ENCODE measurements at places on chromosomes 5 and 9. TPM values are rescaled to one million over a fixed set of nuclear protein-coding genes. Genes with fewer than 3 reads are reported as not detected.
A peak's percentile ranks its signal among the peaks of the same experiment; 100 is the strongest.

- DNase-seq = no peak
These were observed 327.0 kb upstream of the TNC start for GRCh38 chr9:115444959-115445358.

GRCh38 chr9:97714435-97714834 is 17.3 kb upstream of the XPA start:
- no peak for DNase-seq

SLC22A4 gene
- total RNA-seq = 13.4 TPM

DNA sequence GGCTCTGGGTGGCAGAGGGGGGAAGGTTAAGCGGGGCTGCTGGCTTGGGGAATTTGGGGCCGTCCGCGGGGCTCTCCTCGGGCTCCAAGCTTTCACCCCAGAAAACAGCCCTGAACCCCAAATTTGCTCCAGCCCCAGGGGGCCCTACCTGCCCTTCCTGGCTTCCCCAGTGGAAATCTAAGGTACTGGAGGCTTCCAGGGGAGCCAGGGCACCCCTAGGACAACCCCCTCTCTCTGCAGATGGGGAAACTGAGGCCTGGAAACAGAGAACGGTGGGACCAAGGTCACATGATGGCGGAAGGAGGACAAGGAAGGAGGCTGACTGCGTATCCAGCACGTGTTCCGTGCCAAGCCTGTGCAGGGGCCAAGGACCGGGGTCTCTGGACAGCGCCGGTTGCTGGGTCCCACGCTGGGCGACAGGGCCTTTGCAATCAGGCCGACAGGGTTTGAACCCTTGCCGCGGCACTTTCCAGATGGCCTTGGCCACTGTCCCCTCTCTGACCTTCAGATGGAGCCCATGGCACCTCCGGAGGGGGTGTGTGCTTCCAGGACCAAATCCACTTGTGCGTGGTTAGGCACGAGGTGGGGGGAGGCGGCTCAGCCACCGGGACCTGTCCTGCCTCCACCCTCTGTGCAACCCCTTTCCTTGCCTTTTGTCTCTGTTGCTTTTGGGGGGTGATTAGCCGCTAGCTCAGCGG is 183.1 kb downstream of the C9orf50 start:
- peak; percentile 49 for DNase-seq

- no peak for DNase-seq
These were observed 183.8 kb upstream of the S1PR3 start for GRCh38 chr9:88807426-88807825.

PPP2R2B gene
- total RNA-seq = 5.9 TPM

- DNase-seq = no peak
These were observed 6.8 kb upstream of the S1PR3 start for GRCh38 chr9:88984543-88984883.

- DNase-seq = no peak
These were observed 52.2 kb downstream of the ABHD17B start for GRCh38 chr9:71858812-71859211.

IL4 gene
- not detected for total RNA-seq

FGFR4 gene
- total RNA-seq = 28.9 TPM

DNA sequence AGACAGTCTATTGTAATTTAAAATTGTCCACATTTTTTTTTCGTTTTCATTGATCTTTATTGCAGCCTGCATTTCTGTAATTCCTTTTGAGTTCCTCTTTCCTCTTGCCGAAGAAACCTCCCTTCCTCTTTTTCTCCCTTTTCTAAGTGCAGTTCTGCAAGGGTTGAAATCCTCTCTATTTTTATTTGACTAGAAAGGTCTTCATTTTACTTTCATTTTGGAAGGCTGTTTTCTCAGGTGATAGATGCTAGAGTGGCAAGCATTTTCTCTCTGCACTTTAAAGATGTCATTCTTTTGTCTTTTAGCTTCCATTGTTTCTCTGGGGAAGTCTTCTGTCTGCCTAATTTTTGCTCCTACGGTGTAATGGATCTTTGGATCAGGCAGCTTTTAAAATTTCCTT is 248.5 kb downstream of the SMARCA2 start:
- no peak for DNase-seq

TNFSF8 gene
- 1.0 TPM for total RNA-seq

NRARP gene
- 146 TPM for total RNA-seq

REXO4 gene
- 26.0 TPM for total RNA-seq

- DNase-seq = no peak
These were observed 2.0 kb downstream of the PCDHGC3 start for GRCh38 chr5:141477815-141478214.

SRP19 gene
- 22.0 TPM for total RNA-seq

CATSPER3 gene
- 1.3 TPM for total RNA-seq

DNA sequence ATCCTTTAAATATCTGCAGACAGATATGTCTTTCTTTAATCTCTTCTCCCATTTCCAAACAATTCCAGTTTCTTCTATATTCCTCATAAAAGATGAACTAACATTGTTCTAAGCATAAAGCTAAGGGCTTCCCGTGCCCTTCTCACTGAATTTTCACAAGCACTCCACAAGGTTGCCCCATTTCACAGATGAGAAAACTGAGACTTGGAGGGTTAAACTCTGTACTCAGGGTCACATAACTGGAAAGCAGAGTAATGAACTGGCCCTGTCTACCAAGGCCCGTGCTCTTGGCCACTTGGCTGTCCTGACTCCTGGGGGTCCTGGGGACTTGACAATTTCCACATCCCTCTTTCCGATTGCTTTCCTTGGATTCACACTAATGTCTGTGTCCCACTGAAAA is 25.3 kb downstream of the KLF9 start:
- no peak for DNase-seq

FSD1L gene
- total RNA-seq = 9.9 TPM

DNA sequence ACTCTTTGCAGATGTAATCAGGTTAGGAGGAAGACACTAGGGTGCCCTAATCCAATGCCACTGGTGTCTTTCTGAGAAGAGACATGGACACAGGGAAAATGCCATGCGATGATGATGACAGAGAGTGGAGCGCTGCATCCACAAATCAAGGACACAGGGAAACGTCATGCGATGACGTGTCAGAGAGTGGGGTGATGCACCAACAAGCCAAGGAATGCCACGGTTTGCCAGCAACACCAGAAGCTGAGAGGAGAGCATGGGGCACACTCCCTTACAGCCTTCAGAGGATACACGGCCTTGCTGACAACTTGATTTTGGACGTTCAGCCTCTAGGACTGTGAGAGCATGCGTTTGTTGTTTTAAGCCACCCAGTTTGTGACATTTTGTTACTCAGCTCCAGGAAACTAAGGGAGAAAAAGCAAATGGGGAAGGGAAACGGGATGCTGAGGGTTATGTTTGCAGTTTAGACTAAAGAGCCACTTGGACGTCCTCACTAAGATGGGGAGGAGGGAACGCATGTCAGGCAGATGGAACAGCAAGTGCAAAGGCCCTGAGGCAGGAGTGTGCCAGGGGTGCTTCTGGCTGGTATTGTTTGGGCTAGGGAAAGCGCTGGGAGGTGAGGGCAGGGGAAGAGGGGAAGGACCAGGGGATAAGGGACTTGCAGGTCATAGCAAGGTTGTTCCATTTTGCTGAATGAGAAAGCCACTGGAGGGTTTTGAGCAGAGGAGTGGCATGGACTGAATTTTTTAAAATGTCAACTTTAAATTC is 2.5 kb upstream of the TENT4A start:
- no peak for DNase-seq

- peak; percentile 63 for DNase-seq
These were observed 315.6 kb downstream of the MTRR start for GRCh38 chr5:8184455-8185063.

DRD1 gene
- total RNA-seq = not detected

GRCh38 chr9:14574173-14574572 is 119.1 kb downstream of the ZDHHC21 start:
- DNase-seq = no peak

GRCh38 chr5:40682154-40683017 is 2.7 kb downstream of the PTGER4 start:
- no peak for DNase-seq

LURAP1L gene
- total RNA-seq = 31.0 TPM

DNA sequence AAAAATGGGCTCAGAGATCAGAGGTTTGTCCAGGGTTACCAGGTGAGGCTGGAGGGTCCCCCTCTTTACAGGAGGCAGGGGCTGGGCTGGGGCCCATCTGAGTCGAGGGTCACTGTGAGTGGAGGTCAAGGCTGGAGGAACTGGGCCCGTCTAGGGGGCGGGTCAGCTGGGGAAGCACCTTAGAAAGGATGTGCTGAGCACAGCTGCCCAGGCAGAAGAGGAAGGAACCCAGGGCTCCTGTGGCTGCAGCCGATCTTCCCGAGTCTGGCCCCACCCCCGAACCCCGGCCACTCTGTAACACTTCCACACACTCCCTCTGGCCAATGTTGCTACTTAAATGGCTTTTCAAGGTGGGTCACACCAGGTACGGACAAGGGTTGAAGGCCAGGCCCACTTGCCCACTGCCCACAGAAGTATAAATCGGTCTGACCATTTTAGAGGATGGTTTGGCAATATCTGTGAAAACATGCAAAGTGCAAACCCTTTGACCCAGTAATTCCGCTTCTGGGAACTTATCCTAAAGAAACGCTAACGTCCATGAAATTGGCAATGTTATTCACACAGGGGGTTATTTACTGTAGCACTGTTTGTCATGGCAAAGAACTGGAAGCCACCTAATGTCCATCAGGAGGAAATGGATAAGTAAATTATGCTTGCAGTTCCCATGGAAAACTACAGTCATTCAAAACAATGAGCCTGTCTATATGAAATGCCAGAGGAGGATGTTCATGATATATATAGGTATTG is 30.5 kb upstream of the EEIG1 start:
- peak; percentile 66 for DNase-seq

- DNase-seq = no peak
These were observed 88.7 kb downstream of the ADAMTS2 start for GRCh38 chr5:179256328-179257175.

BASP1 gene
- total RNA-seq = 10.6 TPM

HACD4 gene
- total RNA-seq = 1.9 TPM

GRCh38 chr5:30994902-30995301 is 198.6 kb upstream of the CDH6 start:
- no peak for DNase-seq
